ENCODE measurements at places on chromosomes 5 and 9.

GRCh38 chr9:18668944-18669343 is 195.0 kb downstream of the ADAMTSL1 start:
- DNase-seq, result no peak

- no peak for DNase-seq
Observed at GRCh38 chr5:61563401-61563800, 231.3 kb downstream of the ZSWIM6 start.

DNA sequence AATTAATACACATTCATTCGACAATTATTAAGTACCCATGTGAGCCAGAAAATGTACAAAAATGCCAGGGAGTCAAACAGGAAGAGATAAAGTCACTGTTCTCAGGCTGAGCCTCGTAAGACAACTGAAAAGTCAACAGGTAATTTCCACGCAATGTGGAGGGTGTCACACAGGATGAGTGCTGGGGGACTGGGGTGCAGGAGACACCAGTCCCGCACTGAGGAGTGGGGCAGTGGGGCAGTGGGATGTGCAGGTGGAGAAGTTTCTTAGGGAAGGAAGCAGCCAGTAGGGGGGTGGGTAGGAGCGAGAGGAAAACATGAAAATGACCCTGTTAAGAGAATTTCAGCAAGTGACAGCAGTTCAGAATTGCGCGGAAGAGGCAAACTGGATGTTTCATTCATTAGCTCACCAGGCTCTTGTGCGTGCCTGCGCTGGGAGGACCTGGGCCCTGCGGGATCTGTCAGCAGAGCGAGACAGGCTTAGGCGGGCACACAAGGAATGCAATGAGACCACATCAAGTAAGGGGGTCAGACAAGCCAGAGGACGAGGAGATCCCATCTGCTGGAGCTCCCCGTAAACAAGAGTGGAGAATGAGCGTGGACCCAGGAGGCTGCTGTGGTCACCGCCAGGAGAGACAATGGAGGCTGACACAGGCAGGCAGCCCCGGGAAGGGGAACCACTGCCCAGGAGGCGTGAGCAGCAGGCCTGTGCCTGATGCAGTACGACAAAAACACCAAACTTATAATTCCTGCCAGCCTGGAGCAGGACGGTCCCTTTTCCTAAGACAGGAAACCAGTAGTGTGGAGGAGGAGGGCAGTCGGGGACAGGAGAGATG is 21.0 kb downstream of the CAMSAP1 start:
- no peak for DNase-seq

DNA sequence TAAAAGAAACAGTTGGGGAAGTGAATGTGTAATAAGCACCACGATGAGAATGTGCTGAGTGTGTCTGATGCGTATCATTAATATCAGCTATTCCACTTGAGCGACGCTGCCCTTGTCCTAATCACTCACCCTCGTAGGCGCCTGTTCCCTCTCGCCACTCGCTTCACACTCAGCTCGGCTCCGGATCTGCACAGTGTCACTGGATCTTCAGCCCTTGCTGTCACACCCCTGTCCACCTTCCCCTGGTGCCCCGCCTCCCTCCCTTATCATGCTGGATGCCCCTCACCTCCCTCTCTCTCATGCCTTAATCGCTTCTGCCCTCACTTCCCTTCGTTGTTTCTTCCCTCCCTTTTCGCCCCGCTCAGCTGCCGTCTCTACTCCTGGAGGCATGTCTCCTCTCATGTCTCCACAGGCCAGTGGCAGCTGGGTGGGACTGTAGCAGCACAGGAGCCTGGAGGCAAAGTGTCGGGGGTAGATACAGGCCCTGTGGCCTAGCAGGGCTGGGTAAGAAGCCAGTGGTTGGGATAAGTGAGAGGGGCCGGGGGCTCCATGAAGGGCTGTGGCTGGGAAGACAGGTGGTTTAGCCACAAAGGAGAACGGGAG is 43.5 kb downstream of the ANKDD1B start:
- no peak for DNase-seq

- no peak for DNase-seq
Observed at GRCh38 chr5:96384353-96384752, 48.7 kb downstream of the PCSK1 start.

GRCh38 chr5:154517181-154517580 is 39.2 kb upstream of the HAND1 start:
- no peak for DNase-seq

GRCh38 chr5:73032635-73033034 is 76.8 kb downstream of the FCHO2 start:
- no peak for DNase-seq

DNA sequence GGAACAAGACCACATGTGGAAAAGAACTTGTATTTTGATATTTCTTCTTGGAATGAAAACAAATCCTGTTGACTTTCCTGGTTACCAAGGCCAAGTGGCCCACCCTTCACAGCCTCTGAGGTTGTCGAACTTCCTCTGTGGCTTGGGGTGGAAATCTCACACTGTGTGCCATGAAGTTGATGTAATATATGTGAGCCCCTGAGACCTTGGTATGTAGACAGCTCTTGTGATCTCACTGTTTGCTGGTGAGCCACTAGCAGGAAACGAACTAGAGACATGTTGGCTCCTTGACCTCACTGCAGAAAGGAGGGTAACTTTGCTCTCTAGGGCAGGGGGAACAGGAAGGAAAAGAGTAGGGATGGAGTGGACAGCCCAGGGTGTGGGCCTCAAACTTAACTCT is 159.4 kb downstream of the ARHGAP26 start:
- no peak for DNase-seq

GRCh38 chr5:143554918-143555477 is 151.5 kb upstream of the NR3C1 start:
- no peak for DNase-seq

- DNase-seq, result no peak
Observed at GRCh38 chr5:160171666-160172065, 52.4 kb upstream of the PWWP2A start.

GRCh38 chr9:129133082-129133481 is 21.9 kb downstream of the PTPA start:
- DNase-seq, result no peak

GRCh38 chr5:166713295-166713694 is 1578.2 kb upstream of the WWC1 start:
- no peak for DNase-seq

- DNase-seq, result no peak
Observed at GRCh38 chr9:15136646-15137045, 170.4 kb downstream of the TTC39B start.

DNA sequence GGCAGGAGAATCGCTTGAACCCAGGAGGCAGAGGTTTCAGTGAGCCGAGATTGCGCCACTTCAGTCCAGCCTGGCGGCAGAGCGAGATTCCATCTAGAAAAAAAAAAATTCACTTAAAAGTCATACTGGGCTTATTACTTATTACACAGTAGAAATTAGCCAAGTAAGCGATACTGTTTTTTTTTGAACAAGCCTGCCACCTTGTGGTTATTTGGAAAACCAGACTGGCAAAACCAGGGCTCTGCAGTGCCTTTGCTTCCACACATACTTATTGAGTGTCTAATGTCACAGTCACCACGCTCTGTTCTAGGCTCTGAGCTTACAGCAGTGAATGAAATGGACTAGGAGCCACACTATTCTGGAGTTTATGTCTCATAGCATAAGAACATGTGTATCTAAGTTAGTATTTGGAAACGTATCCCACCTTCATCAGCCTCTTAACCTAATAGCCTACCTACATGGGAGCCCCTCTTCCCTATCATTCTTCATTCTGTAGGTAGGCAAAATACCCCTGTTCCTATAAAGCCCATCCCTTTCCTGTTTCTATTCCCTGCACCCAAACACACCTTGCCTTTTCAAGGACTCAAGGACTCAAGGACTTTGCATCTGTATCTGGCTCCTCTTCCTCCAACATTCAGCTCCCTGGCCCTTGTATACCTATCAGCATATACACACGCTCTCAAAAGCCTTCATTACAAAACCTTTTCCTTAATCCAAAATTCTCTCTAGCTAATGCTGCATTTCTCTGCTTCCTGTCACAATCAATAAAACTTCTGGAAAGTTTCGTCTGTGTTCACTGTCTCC is 13.9 kb upstream of the BASP1 start:
- DNase-seq, result peak; percentile 66

GRCh38 chr9:123360161-123361085 is 4.4 kb downstream of the CRB2 start:
- DNase-seq, result peak; percentile 72

DNA sequence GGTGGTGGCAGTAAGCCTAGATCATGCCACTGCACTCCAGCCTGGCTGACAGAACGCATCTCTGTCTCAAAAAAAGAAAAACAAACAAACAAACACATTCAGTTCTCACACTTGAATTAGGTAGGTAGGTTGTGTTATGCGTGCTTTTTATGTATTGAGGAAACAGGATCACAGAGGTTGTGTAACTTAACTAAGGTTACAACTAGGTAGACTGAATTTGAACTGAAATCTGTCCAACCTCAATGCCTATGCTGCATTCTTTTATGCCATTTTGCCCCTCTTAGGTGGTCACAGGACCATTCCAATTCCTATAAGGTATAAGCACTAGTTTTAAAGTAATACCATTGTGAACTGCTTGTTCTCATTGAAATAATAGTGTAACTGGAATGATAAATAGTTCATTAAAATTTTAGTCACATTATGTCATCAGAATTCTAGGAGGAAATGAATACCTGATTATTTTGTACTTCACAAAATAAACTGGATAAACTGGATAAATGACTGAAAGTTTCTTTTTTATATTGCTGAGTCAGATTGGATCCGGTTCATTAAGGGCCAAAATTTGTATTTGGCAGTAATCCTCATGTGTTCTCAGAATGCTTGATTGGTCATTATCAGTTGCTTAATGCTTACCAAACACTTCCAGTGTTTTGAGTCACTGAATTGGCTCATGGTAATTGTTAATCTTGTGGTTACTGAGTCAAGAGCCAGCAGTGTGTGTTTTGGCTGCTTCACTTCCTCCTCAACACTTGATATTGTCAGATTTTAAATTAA is 7.1 kb downstream of the UBAP1 start:
- DNase-seq, result no peak

DNA sequence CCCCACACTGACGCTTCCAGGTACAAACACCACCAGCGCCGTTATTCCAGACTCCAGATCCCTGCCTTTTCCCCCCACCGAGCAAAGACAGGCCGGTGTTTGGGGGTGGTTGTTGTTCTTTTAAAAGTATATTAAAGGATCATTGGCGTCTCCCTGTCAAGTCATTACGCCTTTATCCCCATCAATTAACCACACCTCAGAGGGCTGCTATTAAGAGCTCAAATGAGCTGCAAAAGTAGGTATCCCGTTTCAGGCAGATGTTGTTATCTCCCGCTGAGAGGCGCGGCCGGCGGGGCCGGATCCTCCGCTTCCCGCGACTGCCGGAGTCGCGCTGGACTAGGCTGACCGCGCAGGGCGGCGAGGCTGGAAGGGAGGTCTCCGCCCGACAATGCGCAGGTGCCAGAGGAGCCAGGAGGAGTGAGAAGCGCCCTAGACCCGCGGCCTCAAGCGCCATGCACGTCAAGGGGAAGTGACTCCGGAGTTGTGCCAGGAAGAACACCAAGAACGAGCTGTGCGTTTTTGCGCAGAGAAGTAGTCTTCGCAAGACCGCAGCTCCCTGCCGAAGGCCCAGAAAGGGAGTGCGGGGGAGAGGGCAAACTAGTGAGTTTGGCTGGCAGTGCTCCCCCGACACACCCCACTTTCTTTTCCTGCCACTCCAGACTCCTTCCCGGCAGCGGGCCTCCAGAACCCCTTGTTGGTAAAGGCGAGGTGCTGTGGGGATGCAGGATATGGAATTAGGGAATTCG is 8.2 kb downstream of the NR2F1-AS1 start:
- DNase-seq, result no peak

DNA sequence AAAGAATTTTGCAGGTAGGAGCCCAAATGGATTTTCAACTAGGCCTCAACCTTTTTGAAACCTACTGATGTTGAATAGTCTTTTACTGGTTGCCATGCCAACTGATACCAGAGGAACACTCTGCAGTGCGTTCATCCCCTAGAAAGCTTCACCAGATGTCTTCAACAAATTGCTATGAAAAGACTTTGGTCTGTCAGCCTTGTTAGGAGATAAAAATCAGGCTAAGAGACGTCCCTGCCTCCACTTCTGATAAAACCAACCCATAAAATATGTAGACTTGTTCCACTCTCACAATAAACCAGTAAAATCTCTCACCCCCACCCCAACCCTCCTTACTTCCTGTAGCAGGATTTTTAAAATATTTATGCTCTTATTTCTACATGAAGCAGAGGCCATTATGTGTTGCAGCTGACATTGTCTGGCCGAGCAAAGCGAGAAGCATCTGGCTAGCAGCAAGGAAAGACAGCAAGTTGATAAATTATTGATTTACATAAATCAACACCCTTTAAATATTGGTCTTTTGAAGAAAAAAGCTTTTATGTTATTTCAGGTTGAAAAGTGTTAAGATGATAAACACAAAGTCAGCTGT is 428.7 kb downstream of the ISL1 start:
- no peak for DNase-seq

- DNase-seq, result no peak
Observed at GRCh38 chr5:93415819-93416218, 165.2 kb downstream of the NR2F1-AS1 start.
